ENCODE measurements at places on chromosomes 1 and 21. TPM values are rescaled to one million over a fixed set of nuclear protein-coding genes. Genes with fewer than 3 reads are reported as not detected.

- peaks cover 23% of the 10 kb centered on the region for H3K27me3 ChIP-seq
- no peak overlapping the region for H3K27ac ChIP-seq
- DNase-seq, result no peak
- peaks cover 5% of the 10 kb centered on the region for H3K4me1 ChIP-seq
- H3K36me3 ChIP-seq, result no peaks in the 10 kb centered on the region
- no peak overlapping the region for H3K4me3 ChIP-seq
These were observed 105.5 kb upstream of the S1PR1 start for GRCh38 chr1:101131239-101131843.

DNA sequence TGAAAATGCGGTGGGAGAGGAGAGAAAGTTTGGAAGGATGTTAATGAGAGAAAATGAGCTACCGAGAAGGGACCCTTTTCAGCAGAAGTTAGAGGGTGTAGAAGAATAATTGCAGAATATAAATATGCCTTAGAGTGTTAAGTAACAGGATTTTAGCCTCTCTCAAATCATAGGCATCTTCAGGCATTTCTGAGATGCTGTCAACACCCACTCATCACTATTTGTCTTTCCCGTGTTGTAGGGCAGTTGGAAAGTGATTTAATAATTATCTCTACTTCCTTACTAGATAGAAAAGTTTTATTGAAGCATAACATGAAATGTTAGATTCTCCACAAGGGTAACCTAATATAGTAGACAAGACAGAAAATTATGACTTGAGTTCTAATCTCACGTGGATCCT is 96.4 kb upstream of the RGS4 start:
- DNase-seq, result no peak
- no peaks in the 10 kb centered on the region for H3K36me3 ChIP-seq
- peak overlapping the region; percentile 80 for H3K27ac ChIP-seq

DNA sequence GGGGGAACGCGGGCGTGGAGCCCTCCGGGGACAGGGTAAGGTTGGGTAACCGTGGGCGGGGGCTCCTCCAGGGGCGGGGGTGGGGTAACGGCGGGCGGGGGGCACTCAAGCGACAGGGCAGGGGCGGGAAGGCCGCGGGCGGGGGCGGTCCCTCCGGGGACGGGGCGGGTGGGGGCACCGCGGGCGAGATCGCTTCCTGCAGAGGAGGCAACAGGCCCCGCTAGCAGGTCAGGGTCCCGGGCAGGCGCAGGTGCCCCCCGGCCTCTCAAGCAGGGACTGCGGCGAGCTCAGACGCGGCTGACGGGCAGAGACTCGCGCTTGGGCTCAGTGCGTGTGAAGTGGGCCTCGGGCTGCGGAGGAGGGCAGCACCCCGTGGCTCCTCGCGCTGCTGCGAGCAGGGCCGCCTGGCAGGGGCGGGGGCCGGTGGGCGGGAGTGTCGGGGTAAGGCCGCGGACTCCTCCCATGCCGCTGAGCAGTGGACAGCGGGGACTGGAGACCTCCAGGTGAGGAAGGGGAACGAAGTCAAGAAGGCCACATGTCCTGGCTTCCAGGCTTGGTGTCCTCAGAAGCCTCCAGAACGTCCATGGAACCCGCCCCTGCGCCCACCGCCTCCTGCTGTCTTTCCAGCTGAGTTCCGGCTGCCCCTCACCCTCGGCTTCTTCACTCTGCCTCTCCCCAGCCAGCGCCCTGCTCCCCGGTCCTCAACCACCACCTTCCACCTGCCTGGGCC is 627 bp upstream of the GNB1 start:
- DNase-seq, result peak; percentile 89
- no peaks in the 10 kb centered on the region for H3K36me3 ChIP-seq
- H3K27ac ChIP-seq, result peak overlapping the region; percentile 83

DNA sequence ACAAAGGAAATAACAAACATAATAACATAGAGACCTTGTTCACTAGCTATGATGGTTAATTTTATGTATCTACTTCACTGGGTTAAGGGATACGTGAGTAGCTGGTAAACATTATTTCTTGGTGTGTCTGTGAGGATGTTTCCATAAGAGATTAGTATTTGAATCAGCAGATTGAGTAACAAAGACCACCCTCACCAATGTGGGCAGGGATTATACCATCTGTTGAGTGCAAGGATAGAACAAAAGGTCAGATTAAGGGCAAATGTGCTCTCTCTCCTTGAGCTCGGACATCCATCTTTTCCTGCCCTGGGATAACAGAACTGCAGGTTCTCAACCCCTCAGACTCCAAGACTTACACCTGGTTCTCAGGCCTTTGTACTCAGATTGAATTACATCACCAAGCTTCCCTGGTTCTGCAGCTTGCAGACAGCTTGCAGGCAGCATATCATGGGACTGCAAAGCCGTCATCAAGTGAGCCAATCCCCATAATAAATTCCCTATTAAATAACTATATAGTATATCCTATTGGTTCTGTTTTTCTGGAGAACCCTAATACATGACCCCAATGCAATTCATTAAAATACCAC is 9.2 kb downstream of the SPATA6 start:
- DNase-seq, result no peak
- no peaks in the 10 kb centered on the region for H3K36me3 ChIP-seq
- H3K4me3 ChIP-seq, result no peak overlapping the region
- peaks cover 3% of the 10 kb centered on the region for H3K27me3 ChIP-seq
- no peak overlapping the region for H3K27ac ChIP-seq

DNA sequence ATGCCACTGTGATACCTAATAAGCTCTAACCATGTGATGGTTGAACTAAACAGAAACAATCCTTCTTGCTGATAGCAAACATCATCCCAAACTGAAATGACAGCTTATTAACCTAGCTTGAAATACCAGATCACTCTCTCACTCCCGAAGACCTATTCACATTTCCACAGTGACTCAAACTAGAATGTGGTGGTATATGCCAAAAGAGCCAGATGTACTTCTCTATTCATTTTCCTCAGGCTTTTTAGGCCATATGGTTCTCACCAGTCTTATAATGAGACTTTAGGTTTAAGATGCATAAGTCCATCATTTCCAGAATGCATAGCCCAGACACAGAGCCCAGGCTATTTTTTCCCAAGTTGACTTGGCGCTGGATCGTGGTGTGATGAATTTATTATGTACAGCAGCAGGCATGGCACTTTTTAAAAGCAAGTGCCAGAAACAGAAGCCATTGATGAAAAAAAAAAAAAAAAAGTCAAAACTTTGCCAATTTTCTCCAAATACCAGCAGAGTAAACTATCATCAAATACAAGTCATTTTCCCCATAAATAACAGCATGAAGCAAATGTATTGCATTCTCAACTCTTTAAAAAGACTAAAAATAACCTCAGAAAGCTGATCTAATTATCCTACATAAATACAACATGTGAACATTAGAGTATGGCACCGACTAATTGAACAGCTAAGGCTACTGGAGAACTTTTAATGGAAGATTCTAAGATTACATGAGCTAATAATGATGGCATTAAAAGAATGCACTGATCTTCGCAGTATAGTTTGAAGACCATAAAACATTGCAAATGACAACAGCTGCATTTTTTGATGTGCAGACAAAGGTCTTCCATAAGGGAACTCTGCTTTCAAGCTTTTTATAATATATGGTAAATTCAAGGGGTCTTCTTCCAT is 365.4 kb downstream of the LRRIQ3 start:
- no peaks in the 10 kb centered on the region for H3K36me3 ChIP-seq
- no peaks in the 10 kb centered on the region for H3K4me1 ChIP-seq
- H3K4me3 ChIP-seq, result no peak overlapping the region
- no peak overlapping the region for H3K27ac ChIP-seq
- DNase-seq, result no peak

GRCh38 chr1:57195436-57195941 is 228.4 kb downstream of the DAB1 start:
- H3K36me3 ChIP-seq, result no peaks in the 10 kb centered on the region
- H3K27me3 ChIP-seq, result no peaks in the 10 kb centered on the region
- H3K27ac ChIP-seq, result no peak overlapping the region
- H3K4me1 ChIP-seq, result no peaks in the 10 kb centered on the region
- H3K4me3 ChIP-seq, result no peak overlapping the region
- no peak for DNase-seq

The MEX3A gene
- total RNA-seq, result 19.8 TPM

The RFX5 gene
- 37.9 TPM for total RNA-seq

Data from osteocyte (in vitro differentiated cells).